ENCODE measurements at places on chromosomes 4 and X. TPM values are rescaled to one million over a fixed set of nuclear protein-coding genes. Genes with fewer than 3 reads are reported as not detected.
A peak's percentile ranks its signal among the peaks of the same experiment; 100 is the strongest.

DNA sequence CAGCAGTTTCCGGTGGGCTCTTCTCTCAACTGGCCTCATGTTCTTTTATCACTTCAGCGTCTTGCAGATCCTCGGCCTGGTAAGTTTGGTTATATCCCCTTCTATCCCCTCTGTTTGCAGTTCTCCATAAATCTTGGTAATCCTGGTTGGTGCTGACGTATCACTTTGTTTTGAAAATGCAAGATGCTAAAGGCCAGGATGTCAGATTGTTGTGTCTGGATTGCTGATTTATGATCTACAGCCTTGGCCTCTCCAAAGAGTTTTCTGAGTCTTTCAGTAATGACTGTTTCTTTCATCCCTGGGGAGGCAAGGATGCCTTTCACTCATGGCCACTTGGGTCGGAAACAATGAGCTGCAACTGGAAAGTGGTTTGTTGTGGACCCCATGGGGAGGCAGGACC lies 146.4 kb downstream of the AMMECR1 start:
- no peak for DNase-seq

DNA sequence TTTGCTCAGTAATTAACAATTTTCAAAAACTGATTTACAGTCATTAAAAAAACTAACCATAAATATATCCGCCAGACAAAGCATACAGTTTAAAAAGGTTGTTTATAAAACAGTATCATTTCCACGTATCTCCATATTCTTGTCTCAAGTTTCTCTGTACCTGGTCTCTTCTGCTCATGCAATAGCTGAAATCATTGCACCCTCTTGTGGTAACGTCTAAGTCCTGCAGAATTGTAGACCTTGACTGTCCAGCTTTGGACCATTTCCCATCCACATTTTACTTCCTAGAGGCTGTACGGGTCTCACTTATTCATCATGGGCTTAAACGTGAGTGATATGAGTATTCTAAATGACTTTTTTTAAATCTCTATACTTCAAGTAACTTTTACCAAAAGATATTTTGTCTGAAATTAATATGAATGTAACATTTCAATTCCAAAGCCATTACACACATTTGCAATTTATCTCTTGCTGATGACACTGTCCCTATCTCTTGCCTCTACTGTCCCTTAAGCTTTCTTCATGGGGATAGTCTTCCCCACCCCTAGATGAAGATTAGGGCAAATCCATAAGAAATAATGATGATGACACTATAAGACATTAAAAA lies 118.5 kb downstream of the BTC start:
- peak; percentile 49 for DNase-seq

DNA sequence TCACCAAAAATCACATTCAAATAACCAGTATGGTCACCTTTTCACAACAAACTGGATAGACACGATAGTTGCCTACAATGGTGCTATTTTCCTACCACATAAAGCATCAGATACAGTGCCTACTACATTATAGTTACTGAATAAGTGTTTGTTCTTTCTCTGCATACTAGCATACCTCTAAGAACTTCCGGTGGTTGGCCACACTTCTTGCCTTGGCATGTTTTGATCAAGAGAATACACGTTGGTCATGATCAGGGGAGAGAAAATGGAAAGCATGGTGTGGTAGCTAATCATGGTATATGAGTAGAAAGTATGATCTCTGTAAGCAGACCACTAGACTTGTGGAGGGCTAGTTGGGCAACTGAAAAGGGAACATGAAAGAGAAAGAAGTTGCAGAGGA lies 322.8 kb upstream of the DIAPH2 start:
- no peak for DNase-seq

DNA sequence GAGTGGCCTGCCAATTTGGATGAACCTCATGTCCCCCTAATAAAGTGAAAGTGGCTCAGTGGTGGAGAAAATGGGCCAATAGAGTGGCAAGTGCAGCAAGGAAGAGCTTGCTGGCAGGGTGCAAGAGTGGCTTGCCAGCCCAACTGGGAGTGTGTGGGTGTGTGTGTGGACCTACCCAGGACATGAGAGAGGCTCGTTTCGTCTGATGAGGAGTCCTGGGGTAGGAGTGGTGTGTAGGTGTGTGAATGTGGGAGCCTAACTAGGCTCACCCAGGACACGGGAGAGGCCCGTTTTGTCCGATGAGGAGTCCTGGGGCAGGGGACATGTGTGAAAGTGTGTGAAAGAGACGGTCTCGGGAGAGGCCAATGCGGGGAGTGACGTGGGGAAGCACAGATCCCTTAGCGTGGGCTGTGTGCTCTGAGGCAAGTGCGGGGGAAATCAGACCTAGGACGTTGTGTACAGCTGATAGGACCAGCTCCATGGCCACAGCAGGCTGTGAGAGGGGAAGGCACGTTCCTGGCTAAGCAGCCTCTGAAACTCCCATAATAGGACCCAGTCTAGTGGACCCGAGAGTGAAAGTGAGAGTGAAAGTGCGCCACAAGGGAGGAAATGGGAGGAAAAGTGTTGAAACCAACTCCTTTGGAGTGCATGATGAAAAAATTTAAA lies 5.3 kb downstream of the GAGE10 start:
- no peak for DNase-seq

- DNase-seq: no peak
These were observed 29.0 kb upstream of the TLR2 start for GRCh38 chr4:153655002-153655541.

GRCh38 chr4:189613207-189613606 lies 327.5 kb upstream of the FRG1 start:
- peak; percentile 25 for DNase-seq

DNA sequence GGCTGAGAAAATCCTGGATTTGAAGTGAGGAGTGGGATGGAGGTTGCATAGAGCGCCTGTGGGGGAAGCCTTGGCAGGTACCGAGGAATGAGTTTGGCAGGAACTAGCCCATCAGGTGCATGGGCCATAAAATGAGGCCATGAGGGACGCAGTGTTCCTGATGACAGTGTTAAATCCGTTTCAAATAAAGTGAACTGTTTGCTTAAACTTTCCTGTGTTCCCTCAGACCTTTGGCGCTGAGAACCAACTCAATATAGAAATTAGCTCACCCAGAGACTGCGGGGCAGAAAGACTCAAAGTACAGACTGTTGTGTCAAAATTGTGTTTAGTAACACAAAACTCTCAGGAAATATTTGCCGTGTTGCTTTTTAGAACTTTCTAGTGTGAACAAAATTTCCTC lies 250.0 kb upstream of the NR3C2 start:
- DNase-seq: no peak

DNA sequence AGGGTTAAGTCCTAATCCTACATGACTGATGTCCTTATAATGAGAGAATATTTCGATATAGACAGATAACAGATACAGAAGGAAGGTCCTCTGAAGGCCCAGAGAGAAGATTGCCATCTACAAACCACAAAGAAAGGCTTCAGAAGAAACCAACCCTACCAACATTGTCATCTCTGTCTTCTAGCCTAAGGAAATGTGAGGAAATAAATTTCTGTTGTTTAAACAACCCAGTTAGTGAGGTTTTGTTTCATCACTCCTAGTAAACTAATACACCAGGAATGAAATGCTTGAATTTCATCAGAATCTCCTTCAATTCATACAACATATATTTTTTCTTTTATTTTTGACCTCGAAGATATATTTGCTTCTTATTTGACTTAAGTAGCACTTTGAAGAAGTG lies 1527.8 kb downstream of the STIM2 start:
- DNase-seq: no peak

DNA sequence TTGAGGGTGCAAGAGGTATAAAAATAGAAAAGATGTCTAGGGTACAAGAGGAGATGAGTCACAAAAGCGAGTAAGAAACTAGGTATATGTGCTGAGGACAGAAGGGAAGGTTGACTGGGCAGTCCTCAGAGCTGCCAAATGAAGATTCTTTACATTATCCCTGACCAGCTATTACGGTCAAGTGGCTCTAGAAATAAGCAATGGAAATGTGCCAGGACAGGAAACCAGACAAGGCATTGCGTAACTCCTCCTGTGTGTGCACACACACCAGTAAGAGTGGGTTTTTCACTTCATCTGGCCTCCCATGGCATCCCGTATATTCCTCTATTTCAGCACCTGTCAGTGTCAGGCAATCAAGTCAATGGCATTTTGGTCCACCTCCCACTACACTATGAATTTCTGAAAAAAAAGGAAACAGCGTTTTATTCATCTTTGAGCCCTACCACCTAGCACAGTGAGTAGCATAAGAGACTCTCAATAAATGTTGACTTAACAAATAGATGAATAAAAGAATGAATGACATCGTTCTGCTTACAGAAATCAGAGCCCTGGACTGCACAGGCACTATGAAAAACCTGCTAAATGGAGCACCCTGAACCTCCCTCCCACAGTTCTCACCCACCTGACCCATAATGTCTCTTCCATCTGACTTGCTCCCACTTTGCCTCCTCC lies 62.6 kb upstream of the KLF3 start:
- DNase-seq: no peak

DNA sequence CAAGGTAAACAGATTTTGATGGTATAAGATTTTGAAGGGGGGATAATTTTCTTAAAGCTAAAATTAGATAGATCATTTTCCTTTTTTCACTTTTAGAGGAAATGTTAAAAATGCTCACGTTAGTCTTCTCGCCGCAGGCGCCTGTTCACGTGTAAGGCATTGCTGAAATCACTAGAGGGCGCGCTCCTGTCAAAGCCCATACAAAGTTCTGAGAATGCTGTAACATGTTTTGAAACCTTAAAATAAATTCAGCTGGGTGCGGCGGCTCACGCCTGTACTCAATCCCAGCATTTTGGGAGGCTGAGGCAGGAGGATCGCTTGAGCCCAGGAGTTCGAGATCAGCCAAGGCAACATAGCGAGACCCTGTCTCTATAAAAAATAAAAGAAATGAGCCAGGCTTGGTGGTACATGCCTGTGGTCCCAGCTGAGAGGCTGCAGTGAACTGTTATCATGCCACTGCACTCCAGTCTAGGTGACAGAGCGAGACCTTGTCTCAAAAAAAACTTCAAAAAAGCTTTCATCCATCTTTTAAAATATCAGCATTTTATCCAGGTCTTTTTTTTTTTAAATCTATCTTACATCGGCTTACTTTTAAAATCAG lies 138.0 kb downstream of the RBMX2 start:
- peak; percentile 29 for DNase-seq

DNA sequence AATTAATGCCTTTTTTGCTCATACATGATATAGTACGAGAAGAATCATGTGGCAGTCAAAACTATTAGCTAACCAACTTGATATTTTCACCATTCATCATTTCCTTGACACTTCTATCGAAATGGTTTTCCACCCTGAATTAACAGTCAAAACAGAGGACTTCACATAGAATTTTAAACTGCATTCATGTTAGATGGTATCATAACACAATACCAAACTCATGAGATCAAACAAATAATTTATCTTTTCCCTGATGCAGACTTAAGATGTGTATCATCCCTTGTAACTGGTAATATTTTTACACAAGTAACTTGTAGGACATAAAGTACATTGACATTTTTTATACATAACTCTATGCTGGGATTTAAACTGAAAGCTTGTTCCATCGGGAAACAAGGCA lies 18.2 kb upstream of the ANTXR2 start:
- no peak for DNase-seq

DNA sequence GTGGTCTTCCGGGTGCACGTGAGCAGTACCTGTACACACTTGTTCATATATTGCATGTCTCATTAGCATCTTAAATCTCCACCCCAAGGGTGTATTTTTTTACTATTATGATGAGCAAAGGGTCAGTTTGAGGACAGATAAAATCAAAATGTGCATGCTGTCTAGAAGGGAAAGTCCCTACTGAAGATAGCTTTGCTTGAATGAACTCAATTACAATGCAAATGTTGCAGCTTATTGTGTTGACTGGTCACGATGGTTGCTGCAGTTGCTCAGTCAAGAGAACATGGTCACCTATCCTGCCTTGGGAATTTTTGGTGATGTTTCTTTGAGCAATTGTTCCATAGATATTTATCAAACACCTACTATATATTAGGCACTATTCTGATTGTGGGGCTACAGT lies 103.8 kb upstream of the MID1IP1 start:
- DNase-seq: no peak

GRCh38 chr4:77003400-77003799 lies 53.8 kb downstream of the SEPTIN11 start:
- no peak for DNase-seq

DNA sequence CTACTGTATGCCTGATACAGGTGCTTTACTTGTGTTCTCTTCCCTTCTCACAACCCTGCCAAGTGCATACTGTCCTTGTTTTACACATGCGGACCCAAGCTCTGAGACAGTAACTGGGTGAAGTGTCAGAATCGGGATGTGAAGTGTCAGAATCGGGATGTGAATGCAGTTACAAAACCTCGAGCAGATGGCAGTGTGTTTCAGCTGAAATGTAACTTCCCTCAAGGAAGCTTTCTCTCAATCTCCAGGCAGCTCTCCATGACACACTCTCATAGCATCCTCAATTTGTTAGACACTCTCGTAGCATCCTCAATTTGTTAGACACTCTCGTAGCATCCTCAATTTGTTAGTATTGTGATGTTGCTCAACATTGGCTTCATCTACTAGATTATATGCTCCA lies 1.1 kb upstream of the HPSE start:
- no peak for DNase-seq

DNA sequence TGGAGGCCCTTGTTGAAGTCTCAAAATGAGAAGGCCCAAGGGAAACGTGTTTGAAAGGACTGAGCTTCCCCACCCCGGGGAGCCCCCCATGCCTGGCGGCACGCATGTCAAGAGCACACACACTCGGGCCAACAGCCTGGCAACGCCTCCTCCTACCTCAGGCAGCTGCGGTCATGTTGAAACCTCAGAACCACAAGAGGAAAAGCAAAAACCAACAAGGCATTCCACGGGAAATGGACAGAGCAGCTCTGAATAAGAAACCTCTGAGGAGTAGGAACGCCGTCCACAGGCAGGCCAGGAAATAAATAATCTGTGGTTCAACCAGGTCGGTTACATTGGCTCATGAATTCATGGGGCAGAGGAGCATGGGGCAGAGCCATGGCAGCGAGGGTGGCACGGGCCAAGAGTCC lies 95.7 kb upstream of the AFAP1 start:
- no peak for DNase-seq

GRCh38 chr4:76188149-76188548 lies 25.5 kb downstream of the SCARB2 start:
- no peak for DNase-seq

DNA sequence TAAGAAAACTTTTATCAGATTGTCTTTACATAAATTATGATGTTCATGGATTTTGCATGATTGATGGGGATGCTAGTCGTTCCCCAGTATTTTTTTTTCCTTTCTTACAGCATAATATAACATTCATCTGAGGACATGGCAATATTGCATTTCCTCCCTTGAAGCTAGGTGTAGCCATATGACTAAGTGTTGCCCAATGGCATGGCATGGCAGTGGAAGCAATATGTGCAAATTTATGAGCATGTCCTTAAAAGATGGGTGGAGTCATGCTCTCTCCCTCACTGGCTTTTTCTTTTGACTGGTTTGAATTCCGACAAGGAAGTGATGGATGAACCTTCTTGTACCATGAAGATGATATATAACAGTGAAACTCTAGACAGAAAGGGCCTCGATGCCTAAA lies 96.3 kb downstream of the BANK1 start:
- DNase-seq: no peak

TMEM255A gene
- 0.27 TPM for polyA plus RNA-seq

FGD1 gene
- polyA plus RNA-seq: 18.4 TPM

PAGE5 gene
- not detected for polyA plus RNA-seq

STK26 gene
- 12.3 TPM for polyA plus RNA-seq

WNK3 gene
- polyA plus RNA-seq: 6.9 TPM

GLRA3 gene
- polyA plus RNA-seq: not detected

SSX2B gene
- polyA plus RNA-seq: not detected

CXCR3 gene
- polyA plus RNA-seq: 0.17 TPM

Measured in left kidney (tissue), 8 donors.